Ovary (tissue), 10 donors: ENCODE measurements at places on chromosomes 1 and 21. TPM values are rescaled to one million over a fixed set of nuclear protein-coding genes. Genes with fewer than 3 reads are reported as not detected.

KPRP gene
- total RNA-seq = not detected

- no peak overlapping the region for H3K27ac ChIP-seq
- no peaks in the 10 kb centered on the region for H3K27me3 ChIP-seq
- no peak for DNase-seq
- no peaks in the 10 kb centered on the region for H3K4me1 ChIP-seq
Observed at GRCh38 chr1:11071463-11072215, 11.8 kb upstream of the SRM start.

DNA sequence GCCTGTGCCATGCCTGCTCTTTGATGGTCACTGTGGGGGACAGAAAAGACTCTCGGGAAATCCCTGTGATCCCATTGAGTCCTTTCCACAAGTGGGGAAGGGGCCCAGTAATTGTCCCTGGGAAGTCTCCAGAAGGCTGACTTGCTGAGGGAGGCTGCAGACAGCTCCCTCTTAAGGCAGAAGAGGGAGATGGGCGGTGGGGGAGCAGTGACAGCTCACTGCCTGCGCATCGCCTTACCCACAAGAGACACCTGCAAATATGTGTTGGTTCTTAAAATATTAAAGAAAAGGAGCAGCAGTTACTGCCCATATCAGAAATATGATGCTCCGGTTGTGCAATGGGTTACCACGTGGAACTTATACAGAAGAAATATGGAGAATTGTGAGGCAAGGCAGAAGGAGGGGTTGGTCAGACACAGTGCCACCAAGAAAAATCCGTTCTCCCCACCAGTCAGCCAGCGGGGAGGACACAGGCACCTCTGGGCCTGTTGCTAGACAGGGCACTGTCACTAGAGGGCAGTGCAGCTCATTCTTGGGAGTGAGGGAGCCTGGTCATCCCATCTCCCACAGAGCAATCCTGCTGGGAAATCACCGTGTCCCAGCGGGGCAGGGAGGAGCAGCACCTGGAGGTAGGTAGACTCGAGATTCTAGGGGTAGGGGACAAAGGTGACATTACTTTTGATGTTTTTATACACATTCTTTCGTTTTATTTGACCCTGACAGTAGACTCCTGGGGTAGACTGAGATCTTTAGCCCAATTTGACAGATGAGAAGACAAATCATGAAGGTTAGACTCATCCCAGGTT, 6.9 kb upstream of the CAMK1G start:
- no peak overlapping the region for H3K27ac ChIP-seq
- H3K36me3 ChIP-seq = no peaks in the 10 kb centered on the region
- H3K4me1 ChIP-seq = no peaks in the 10 kb centered on the region
- peak; percentile 75 for DNase-seq
- no peaks in the 10 kb centered on the region for H3K27me3 ChIP-seq
- no peak overlapping the region for H3K4me3 ChIP-seq

GRCh38 chr1:18578271-18578670, 52.4 kb upstream of the PAX7 start:
- DNase-seq = no peak
- no peak overlapping the region for H3K27ac ChIP-seq
- no peaks in the 10 kb centered on the region for H3K36me3 ChIP-seq
- no peaks in the 10 kb centered on the region for H3K27me3 ChIP-seq
- H3K4me3 ChIP-seq = no peak overlapping the region
